Sigmoid colon (tissue), 7 donors: ENCODE measurements at places on chromosomes 12 and 14. TPM values are rescaled to one million over a fixed set of nuclear protein-coding genes. Genes with fewer than 3 reads are reported as not detected.

C12orf50 gene
- total RNA-seq = not detected

NRXN3 gene
- 43.9 TPM for total RNA-seq

FOXA1 gene
- not detected for total RNA-seq

LMO3 gene
- total RNA-seq = 349 TPM

CCNB1IP1 gene
- 44.8 TPM for total RNA-seq

KIF5A gene
- total RNA-seq = 8.9 TPM

RPL36AL gene
- 183 TPM for total RNA-seq

ADIPOR2 gene
- 26.4 TPM for total RNA-seq
